ENCODE measurements at places on chromosomes 1 and 21.

DNA sequence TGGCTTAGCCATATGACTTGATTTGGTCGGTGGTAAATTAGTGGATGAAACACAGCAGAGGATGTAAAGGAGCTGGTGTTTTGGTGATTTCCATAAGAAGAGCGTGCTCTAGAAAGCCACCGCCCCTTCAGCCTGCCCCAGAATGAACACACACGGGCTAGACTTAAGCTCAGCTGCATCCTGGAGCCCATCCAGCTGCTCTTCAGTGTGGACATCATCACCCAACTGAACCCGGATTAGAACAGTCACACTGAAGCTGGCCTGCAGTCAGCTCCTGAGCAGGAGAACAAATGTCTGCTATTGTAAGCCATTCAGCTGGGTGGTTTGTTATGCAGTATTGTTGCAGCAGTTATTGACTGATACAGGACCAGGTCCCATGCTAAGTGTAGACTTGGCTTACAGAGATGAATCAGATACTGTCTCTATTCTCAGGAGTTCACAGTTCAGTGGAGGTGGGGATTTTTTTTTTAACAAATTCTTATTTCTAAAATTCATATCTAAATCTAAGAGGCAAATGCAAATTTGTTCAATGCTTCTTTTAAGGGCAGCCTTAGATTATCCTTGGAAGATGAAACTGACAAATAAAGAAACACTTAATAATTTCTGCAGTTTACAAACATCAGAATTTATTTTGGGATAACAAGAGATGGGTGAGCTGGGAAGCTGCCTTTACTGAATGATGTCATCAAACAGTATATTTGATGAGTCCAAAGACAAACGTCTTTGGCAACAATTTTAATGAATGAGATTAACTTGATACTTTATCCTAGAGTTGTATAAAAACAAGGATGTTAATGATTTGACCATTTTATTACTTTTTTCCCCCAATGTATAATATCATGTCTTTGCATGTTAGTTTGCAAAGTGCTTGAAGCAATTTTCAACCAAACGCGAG, 251.2 kb downstream of the TRABD2B start:
- DNase-seq, result no peak

- no peak for DNase-seq
Observed at GRCh38 chr1:57897581-57897980, 473.7 kb upstream of the DAB1 start.

- no peak for DNase-seq
Observed at GRCh38 chr1:89081005-89081404, 16.0 kb upstream of the GBP1 start.

GRCh38 chr1:3905266-3905952, 5.3 kb upstream of the C1orf174 start:
- DNase-seq, result no peak

- no peak for DNase-seq
Observed at GRCh38 chr1:212700892-212701819, 1.5 kb upstream of the BATF3 start.

DNA sequence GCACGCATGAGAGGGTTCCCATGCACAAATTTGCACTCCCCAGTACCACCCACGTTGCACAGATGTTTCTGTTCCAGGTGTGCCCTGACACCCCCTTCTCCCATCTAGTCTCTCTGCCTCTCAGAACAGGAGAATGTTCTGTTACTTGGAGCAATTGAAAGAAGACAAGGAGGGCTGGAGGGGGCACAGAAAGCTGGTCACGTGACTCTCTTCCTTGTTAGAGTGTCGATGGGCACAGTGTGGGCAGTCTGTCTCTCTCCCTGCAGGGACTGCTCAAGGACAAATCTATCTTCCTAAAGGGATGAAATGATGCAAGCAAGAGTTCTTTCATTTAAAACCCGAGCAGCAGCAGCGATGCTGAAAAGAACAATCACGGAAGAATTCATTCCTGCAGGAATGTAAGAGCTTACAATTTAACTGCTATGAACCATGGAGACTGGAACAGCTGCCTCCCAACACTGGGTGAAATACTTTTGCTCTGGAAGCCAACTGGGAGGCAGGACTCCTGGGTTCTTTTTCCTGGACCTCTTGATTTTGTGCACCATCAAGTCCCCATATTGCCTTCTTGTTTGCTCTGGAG, 7.3 kb upstream of the KCNA10 start:
- DNase-seq, result no peak

Measured in kidney epithelial cell (primary cell).